H54 (cell line): ENCODE measurements at places on chromosomes 2 and 18.

DNA sequence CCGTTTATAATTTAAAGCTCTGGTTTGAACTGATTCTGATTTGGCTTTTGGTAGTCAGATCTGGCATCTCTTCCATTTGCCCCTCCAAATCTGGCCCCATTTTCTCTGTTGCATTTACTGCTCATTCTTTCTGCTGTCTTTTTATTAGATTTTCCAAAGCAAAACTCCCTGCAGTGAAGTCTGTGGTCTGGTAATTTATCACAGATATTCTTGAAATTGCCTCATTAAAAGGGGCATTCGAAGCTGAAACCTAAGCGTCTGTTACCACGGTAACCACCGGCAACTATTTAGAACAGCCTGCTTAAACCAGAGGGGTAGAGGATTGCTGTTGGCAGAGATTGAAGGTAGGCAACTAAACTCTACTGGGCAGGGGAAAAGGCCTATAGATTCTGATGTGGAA lies 111.5 kb upstream of the UPP2 start:
- no peak for DNase-seq

DNA sequence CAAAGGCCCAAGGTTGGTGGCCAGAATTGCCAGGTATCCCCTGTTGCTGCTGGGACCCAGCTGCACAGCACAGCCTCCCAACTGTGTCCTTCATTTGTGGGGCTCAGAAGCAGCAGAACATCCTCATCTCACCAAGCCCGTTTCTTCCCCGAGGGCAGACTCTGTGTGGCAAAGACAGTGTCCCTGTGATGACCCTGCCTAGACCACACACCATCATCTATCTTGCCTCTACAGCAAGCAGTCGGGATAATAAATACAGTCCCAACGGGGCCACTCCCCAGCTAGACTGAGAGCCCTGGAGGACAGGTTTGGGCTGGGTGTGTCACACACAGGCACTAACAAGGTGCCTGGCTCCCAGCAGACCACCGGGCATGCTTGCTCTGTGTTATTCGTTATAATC lies 93.4 kb downstream of the PTGR3 start:
- DNase-seq: no peak

- DNase-seq: no peak
Observed at GRCh38 chr2:66457545-66457944, 22.6 kb downstream of the MEIS1 start.

- DNase-seq: no peak
Observed at GRCh38 chr2:127302168-127302567, 8.2 kb upstream of the ERCC3 start.

DNA sequence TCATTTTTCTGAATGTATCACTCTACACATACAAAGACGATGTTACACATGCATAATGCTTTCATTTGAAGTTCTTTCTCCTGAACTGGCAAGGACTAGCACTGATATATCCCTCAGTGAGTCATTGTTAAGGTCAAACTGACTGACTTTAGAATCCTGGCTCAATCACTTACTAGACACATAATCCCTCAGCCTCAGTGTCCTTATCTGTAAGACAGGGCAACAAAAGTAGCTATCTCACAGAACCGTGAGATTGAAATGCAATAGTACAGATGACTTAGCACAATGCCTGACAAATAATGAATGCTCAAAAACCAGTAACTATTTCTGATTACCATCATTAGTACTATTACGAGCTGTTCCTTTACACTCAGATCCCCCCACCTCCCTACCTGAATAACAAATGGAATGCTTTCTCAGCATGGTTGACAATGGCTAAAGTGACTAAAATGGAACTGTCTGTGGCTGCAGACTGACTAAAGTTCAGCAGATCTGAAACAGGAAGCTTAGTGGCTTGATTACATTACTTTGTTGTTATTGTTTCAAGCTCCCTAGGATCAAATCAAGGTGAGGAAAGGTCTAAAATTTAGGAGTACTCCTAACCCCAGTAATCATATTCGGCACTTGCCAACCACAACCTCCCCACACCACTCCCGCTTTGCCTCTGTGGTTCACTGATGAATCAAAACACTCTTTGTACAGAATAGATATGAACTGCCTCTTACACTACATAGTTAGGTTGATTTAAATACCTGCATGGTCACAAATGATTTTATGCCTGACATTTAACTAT lies 35.8 kb upstream of the CACNB4 start:
- no peak for DNase-seq

DNA sequence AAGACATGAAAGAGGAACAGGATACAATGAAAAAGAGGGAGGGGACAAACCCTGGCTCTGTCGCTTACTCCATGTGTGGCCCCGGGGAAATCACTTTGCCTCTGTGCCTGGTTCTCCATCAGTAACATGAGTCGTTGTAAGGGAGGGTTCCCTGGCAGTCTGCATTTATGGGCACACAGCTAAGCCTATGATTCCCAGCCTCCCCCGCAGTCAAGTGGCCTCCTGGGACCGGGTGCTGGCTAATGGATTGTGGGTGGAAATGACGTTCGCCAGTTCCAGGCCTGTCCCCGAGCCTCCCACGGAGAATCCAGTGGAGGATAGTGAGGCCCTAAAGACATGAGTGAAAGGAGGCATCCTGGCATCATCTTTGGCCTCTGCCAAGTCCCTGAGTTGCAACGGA lies 42.7 kb downstream of the SFXN5 start:
- DNase-seq: no peak

GRCh38 chr2:74448771-74449170 lies 6.1 kb upstream of the INO80B start:
- no peak for DNase-seq

DNA sequence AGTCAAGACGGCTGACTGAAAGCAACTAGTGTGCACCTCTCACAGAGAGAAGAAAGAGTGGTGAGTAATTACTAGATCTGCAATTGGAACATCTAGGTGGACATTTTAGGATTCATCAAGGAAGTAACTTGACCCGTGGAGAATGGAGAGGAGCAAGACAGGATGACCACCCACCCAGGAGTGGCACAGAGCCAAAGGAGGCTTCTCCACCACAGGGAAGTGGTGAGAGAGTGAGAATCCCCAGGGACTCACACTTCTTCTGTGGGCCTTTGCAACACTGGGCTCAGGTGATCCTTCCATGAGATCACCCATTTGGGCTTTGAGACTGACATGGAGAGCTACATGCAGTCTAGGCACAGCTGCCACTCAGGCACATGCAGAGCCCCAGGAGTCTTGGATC lies 132.8 kb upstream of the GALNT5 start:
- no peak for DNase-seq

GRCh38 chr2:237025090-237025865 lies 60.4 kb upstream of the COPS8 start:
- peak; percentile 39 for DNase-seq

DNA sequence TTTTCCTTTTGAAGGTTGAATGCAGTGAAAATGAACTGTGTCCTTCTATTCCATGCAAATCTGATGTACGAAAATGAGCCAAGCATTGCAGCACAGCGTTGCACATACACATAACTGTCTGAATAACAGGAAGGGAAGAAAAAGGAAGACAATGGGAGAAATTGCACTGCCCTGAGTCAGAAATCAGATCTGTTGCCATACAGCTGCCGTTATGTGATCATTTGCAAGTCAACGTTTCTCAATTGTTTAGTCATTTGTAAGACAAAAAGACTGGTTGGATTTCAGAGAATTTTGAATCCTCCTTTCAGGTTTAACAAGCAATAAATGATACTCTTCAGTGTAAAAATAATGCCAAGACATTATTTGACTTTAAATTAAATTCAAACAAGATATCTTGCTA lies 284.1 kb downstream of the DSEL start:
- no peak for DNase-seq

DNA sequence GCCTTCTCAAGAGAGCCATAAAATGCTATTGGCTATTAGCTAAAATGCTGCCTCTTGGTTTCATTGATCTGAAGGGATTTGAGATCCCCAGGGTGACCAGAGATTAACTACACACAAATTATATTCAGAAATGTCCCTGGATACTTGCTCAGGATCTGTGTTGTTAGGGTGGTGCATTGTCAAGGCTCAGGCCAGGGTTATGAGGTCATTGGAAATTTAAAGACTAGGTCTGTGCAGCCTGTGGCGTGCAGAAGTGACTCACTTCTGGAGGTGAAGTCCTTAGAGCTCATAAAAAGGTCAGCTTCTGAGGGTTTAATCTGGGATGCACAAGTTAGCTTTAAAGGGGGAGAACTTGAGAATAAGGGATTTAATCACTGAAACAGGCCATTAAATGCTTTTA lies 23.5 kb downstream of the LRRTM1 start:
- no peak for DNase-seq

- no peak for DNase-seq
Observed at GRCh38 chr2:236541008-236541562, 28.5 kb upstream of the ACKR3 start.

DNA sequence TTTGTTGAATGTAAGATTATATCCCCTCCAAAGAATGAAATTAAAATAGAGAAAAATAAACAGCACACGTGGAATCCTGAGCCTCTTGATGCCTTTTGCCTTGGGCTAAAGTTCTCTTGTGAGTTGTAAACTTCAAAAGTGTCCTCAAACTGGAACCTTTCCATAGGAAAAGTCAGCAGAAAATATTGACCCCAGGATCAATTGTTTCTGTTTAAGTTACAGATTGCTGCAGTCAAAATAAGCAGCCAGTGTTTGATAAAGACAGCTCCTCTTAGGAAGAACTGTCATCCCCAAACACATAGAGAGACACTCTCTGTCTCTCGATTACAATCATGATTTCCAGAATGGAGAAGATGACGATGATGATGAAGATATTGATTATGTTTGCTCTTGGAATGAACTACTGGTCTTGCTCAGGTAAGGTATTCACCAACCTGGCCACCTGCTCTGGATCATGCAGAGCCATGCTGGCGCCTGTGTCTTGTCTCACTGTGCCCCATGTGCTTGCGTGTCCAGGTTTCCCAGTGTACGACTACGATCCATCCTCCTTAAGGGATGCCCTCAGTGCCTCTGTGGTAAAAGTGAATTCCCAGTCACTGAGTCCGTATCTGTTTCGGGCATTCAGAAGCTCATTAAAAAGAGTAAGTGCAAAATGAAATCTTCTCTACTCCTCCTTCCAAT lies at the start of gene SPP2:
SPP2 (plus strand) TSS at position 248 of the 681 bp plus-strand sequence; CDS start at position 333, 85 bp downstream.
- no peak for DNase-seq

GRCh38 chr2:60438131-60438530 lies 115.3 kb downstream of the BCL11A start:
- DNase-seq: no peak

DNA sequence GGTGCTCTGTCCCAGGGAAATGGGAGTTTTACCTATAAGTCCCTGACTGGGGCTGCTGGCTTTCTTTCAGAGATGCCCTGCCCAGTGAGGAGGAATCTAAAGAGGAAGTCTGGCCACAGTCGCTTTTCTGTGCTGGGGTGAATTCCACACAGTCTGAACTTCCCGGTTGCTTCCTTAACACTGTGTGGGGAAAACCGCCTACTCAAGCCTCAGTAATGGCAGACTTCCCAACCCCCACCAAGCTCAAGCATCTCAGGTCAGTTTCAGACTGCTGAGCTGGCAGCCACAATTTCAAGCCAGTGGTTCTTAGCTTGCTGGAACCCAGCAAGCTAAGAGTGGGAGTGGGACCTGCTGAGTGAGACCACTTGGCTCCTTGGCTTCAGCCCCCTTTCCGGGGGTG lies 54.9 kb downstream of the NUP35 start:
- no peak for DNase-seq
